ENCODE measurements at places on chromosomes 11 and 22. TPM values are rescaled to one million over a fixed set of nuclear protein-coding genes. Genes with fewer than 3 reads are reported as not detected.

The FOLR3 gene
- total RNA-seq, result 14.2 TPM

The ROBO3 gene
- 35.2 TPM for total RNA-seq

The ADAMTS8 gene
- not detected for total RNA-seq

The ISX gene
- total RNA-seq, result not detected

The CASTOR1 gene
- 6.0 TPM for total RNA-seq

The TUB gene
- total RNA-seq, result 0.21 TPM

Data from tracheal epithelial cell (primary cell).